ENCODE measurements at places on chromosomes 1 and 21.

- peak; percentile 25 for DNase-seq
Observed at GRCh38 chr1:165645654-165646366, 14.8 kb downstream of the MGST3 start.

GRCh38 chr21:33780631-33781030, 135.0 kb downstream of the ATP5PO start:
- no peak for DNase-seq

DNA sequence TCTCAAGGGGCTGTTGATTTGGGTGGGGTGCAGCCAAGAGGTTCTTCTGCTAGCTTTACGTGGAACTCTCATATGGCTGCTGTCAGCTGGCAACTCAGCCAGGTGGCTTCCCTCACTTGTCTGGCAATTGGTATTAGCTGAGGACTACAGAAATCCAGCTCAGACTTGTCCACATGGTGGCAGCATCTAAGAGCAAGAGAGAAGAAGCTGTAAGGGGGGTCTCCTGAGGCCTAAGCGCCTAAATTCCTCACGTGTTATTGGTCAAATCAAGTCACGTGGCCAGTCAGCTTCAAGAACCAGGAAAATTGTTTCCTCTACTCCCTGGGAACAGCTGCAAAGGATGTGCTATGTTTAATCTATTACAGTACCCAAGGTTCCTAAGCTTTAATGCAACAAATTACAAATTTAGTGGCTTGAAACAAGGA, 4.2 kb upstream of the DYRK3 start:
- DNase-seq, result no peak

- DNase-seq, result no peak
Observed at GRCh38 chr1:56265216-56265615, 314.1 kb downstream of the PLPP3 start.

DNA sequence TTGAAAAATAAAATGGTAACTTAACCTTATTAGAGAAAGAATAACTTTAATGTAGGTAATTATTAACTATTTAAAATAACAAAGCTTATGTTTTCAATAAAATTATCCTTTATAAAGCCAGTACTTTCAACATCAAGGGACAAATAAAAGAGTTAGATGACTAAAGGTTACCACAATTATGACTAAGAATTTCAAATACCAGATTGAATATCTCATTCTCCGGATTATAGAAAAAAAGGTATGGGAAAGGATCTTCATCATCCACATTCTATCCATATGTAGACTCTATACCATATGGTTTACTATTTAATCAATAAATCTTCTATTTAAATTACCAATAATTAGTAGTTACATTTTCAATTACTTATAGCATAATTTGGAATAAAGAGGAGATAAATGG, 62.8 kb downstream of the TOR3A start:
- DNase-seq, result no peak

- no peak for DNase-seq
Observed at GRCh38 chr1:48492392-48492791, 20.4 kb upstream of the SPATA6 start.

GRCh38 chr1:151949371-151950193, 40.3 kb upstream of the THEM4 start:
- DNase-seq, result no peak

GRCh38 chr1:157969697-157970485, 23.6 kb upstream of the KIRREL1 start:
- no peak for DNase-seq

DNA sequence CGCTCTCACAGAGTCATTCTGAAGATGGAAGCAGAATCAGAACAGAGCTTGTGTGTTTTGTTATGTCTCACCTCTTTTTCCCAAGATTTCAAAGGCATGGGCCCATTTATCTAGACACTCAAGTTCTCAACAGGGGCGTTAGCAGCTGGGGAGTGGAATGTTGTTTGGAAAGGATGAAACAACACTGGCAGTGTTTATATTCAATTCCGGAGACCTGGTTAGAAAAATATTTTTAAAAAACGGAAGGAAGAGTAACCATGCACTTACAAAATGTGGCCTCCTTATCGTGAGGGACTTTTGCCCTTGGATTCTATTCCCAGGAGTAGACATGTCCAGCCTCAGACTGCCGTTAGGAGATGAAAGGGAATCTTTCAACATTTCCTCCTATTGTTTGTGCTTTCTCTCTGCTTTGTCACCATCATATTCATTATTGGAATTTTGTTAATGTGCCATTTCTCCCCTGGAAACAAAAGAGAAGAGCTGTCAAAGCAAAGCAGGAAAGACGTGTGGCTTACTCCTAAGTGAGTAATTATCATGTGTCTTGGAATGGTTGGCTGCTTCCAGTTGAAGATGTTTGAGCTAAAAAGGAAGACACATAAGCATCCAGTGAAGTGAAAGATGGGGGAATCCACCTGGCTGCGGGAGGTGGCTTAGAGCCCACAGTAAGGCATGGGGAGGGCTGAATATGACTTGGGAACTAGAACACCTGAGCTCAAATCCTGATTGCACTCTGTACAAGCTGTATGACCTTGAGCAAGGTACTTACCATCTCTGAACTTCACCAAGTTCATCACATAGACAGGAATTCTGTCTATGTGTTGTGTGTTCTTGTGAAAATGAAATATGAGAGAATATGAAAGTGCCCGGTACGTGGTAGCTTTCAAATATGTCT, 71.7 kb upstream of the JUN start:
- no peak for DNase-seq

- DNase-seq, result no peak
Observed at GRCh38 chr1:174428033-174428432, 19.7 kb upstream of the GPR52 start.
